ENCODE measurements at places on chromosomes 11 and 22.

DNA sequence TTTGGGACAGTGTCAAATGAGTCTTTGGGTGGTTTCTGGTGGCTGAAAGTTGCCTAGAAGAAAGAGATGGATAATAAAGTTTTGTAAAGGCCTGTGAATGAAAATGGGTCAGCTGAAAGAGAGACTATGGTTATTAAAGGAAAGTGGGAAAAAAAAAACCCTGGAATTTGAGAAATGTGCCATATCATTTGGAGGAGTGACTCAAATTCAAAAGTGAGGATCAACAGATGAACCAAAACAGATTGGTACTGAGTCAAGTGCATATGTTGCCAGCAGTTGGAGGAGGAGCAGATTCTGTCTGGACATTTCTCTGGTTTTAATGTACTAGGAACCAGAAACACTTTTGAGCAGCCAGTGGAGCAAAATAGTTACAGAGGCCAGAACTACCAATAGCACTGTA lies 339.8 kb downstream of the KCNA4 start:
- DNase-seq: no peak

GRCh38 chr11:94504689-94505293 lies 7.5 kb upstream of the C11orf97 start:
- DNase-seq: no peak

- no peak for DNase-seq
Measured at GRCh38 chr11:113802621-113803020, 23.0 kb downstream of the CLDN25 start.

- DNase-seq: no peak
Measured at GRCh38 chr11:45678976-45679375, 13.6 kb upstream of the CHST1 start.

DNA sequence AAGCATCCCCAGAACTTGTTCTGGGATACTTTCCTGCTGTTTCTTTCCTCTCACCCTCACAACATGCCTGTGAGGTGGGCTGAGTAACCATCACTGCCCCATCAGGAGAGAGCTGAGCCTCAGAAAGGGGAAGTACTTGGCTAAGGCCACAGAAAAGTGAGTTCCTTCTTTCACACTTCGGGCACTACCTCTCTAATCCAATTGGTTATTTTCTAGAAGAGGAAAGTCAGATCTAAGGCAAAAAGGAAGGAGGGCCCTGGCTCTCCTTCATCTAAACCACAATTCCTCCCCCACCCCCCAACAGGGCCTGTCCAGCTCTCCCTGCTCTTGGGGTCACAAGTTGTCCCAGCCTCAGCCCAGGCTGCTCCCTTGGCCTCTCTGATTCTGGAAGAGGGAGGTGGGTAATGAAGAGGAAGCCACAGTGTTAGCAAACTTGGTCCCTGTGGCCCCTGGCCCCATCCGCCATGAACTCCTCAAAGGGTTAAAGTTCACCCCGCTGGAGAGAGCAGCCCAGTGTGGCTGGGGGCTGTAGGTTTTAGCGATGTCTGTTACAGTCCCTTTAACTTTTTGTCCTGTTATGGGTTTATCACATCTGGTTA lies 34.0 kb downstream of the SLC22A12 start:
- no peak for DNase-seq

DNA sequence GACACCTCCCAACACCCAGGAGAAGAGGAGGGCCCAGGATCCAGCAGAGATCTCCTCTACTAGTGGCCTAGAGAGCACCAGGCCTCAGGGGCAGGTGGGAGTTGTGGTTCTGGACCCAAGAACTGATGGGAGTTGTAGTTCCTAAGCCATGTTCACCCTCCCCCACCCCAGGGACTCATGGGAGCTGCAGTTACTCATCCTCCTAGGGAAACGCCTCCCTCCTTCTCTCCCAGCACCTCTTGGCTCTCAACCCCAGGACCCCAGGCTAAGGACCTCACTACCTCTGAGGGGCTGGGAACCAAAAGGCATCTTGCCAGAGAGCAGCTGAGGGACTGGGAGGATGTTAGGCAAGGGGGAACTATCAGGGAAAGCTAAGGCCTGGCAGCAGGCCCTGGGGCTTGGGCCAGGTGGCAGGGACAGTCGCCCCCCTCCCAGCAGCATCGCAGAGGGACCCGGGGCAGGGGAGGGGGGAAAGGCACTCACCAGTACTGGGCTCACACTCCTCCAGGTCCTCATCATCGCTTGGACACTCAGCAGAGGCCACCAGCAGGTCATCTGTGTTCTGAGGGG lies 28.9 kb downstream of the SLC22A12 start:
- DNase-seq: no peak

DNA sequence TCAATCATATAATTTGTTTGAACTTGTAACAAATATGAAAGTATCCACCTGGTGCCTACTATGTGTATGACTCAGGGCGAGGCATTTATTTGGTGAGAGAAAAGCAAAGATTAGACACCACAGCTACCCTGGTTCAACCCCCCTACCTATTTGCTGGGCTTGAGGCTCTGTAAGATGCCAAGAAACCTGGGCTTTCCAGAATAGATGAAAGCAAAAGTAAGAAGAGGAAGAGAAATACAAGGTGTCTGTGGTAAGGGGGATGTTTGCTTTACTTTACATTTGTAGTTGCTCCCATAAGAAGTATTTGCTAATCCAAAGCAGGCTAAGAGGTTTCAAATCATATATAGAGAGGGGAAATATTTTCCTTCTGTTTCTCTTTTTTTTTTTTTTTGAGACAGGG lies 61.7 kb downstream of the DDI1 start:
- no peak for DNase-seq

DNA sequence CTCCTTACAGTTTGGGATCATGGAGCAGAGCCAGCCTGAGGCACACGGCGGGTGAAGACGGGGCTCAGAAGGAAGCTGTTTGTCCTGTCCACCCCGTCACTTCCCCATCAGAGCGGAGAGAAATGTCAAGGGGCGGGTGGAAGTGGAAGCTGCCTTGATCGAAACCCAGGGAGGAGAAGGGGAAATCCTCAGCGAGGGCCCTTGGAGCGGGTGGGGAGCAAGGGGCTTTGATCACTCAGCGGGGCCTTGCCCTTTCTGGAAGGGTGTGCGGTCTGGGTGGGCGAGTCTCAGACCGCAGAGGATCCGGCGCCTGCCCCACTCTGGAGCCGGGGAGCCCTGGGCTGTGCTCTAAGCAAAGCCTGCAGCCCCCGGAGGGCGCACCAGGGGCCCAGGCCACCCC lies 320.4 kb downstream of the NTM start:
- no peak for DNase-seq

DNA sequence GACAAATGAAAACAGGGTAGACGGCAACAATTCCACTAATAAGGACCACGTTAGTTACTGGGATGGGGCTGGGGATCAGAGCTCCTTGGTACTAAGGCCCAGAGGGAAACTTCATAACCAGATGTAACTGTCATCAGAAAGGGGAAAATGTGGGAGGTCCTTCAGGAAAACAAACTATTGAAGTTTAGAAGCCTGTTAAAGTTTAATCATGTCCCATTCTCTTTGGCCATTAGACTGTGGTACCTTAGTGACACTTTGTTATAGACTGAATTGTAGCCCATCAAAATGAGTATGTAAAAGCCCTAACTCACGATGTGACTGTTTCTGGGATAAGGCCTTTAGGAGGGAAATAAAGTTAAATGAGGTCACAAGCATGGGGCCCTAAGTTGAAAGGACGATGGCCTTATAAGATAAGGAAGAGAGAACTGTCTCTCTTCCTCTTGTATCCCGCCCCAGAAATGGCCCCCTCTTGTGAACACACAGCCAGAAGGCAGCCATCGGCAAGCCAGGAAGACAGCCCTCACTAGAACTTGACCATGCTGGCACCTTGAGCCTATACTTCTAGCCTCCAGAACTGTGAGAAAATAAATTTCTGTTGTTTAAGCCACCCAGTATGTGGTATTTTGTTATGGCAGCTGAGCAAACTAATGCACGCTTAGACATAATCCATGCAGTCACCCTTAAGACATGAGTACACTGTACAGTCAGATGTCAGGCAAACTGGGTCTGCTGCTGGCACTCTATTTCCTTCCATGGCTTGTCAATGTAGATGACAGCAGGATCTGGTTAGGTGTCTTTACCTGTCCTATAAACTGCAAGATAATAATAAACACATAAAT lies 26.9 kb upstream of the USP47 start:
- no peak for DNase-seq

- DNase-seq: no peak
Measured at GRCh38 chr22:22600531-22601261, 41.6 kb upstream of the PRAME start.

GRCh38 chr22:36317658-36318271 lies 64.8 kb downstream of the APOL1 start:
- DNase-seq: no peak

DNA sequence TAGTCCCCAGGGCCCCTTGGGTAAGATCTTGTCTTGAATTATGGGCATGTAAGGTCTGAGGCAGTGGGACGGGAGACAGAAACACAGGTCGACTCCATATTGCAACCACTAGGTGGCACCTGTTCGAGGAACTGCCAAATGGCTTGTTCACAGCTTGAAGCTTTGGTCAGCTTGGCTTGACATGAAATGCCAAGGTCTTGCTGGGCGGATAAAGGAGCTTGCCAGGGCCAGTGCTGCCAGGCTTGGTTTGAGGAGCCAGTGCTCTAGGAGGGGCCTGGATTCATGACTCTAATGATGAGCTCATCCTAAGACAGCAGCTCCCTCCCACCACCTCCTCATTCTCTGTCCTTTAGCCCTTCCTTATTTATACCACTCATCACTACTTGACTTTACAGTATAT lies 11.9 kb upstream of the NRIP3 start:
- DNase-seq: no peak

DNA sequence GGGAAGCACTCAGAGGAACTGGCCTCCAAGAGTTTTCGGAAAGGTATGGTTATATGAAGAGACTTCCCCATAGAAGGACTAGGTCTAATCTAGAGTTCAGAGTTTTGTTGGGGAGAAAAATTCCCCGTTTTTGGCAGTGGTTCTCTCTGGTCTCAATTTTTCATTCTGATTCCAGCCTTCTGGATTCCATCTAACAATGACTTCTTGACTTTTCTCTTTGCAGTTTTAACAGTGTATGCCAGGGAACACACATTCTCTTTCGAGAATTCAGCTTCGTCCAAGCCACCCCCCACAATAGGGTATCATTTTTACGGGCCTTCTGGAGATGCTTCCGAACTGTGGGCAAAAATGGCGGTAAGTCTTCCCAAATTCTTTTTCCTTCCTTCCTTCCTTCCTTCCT lies 115.6 kb downstream of the CSTPP1 start:
- DNase-seq: no peak

GRCh38 chr11:65778431-65778900 lies 2.3 kb downstream of the AP5B1 start:
- no peak for DNase-seq

- no peak for DNase-seq
Measured at GRCh38 chr11:121807051-121807450, 309.0 kb downstream of the BLID start.

DNA sequence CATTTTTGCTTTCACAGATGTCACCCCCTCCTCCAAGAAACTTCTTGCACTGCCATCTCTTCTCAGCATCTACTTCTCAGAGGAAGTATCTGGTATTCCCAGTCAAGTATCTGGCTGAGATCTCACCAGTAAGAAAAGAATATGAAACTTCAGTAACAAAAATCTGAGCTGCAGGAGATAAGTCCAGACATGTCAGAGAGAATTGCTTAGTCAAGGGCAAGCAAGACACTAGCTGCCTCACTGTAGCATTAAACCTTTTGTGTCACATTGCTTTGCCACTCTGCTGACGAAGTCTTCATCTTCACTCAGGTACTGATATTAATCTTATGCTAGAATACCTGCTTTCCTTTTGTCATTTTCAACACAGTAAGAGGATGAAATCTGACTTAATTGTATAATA lies 70.6 kb upstream of the ZC3H12C start:
- DNase-seq: no peak

GRCh38 chr11:19409307-19409706 lies 168.6 kb upstream of the E2F8 start:
- no peak for DNase-seq

- DNase-seq: peak; percentile 8
Measured at GRCh38 chr22:33271390-33272161, 213.4 kb upstream of the SYN3 start.

DNA sequence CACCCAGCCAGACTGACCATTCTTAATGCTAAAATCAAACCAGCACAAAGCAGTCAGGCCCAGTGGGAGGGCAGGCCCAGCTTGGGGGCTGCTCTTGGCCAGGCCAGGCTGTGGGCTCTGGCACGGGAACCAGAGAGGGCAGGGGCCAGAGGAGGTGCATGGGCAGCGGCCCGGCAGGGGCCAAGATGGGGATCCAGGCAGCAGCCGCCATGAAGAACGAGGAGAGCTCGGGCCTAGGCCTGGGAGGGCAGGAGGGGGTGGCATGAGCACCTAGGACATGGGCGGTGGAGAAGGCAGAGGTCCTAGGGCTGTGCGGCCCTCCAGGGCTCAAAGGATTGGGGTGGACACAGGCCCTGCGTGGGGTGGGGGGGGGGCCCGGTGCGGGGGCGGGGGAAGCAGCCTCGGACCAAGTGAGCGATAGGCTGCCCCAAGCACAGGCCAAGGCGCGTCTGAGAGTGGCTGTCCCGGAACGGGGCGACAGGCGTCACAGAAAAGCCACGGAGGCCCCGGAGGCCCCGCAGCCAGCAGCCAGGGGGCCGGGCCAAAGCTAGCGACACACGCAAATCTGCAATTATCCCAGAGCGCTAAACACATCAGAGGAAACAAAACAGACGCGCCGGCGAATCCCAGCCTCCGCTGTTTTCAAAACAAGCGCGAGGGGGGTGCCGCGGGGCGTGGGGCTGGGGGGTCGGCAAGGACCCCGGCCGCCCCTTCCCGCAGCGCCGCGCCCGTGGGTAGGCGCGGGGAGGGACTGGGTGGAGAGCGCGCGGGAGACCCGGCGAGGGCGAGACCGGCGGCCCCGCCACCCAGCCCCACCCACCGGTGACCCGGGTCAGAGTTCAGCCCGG lies 8.3 kb downstream of the PLXNB2 start:
- DNase-seq: no peak

DNA sequence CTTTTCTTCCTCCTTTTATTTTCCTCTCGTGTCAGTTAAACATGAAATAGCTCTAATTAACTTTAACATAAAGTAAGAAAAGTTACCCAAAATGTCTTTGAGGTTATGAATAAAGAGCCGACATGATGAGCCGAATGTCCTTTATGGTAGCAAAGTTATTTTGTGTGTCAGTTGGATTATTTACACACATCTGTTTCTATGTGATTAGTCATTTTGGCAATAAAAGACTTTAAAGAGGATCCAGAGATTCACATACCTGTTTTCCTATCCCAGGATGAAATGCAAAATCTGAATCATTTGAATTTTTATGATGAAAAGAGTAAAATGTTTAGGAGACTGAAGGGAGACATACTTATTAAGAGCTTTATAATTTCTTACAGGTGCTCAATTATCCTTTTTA lies 34.0 kb upstream of the TECTA start:
- no peak for DNase-seq

- no peak for DNase-seq
Measured at GRCh38 chr11:100785148-100785983, 98.3 kb downstream of the ARHGAP42 start.

- no peak for DNase-seq
Measured at GRCh38 chr11:15750535-15751308, 605.6 kb downstream of the SOX6 start.

- DNase-seq: no peak
Measured at GRCh38 chr22:27154717-27155116, 497.3 kb downstream of the MIAT start.
